ENCODE measurements at places on chromosomes 1 and 21.
A peak's percentile ranks its signal among the peaks of the same experiment; 100 is the strongest.

DNA sequence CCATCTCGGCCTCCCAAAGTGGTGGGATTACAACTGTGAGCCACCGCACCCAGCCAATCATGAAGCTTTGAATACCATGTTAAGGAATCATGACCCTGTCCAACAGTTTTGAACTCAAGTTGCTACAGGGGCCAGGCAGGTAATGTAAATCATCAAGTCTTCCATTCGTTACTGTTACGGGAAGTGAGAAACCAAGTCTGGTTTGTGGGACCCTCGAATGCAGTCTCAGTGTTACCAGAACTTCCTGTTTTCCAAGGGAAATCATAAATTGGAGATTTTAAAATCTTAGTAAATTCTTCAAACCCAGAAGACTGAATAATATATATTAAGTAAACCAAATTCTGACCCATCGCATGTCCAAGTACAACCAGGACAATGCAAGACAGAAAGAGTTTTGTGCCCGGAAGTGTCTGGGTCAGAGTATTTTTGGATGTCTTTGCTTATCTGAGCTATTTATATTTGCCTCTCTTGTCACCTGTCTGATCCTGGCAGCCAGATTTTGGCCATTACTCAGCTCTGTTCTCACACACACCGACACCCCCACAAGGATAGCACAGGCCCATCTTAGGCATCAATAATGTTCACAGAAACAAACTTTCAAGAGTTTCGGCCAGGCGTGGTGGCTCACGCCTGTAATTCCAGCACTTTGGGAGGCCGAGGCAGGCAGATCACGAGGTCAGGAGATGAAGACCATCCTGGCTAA lies 8.8 kb downstream of the ATP5IF1 start:
- DNase-seq: no peak

DNA sequence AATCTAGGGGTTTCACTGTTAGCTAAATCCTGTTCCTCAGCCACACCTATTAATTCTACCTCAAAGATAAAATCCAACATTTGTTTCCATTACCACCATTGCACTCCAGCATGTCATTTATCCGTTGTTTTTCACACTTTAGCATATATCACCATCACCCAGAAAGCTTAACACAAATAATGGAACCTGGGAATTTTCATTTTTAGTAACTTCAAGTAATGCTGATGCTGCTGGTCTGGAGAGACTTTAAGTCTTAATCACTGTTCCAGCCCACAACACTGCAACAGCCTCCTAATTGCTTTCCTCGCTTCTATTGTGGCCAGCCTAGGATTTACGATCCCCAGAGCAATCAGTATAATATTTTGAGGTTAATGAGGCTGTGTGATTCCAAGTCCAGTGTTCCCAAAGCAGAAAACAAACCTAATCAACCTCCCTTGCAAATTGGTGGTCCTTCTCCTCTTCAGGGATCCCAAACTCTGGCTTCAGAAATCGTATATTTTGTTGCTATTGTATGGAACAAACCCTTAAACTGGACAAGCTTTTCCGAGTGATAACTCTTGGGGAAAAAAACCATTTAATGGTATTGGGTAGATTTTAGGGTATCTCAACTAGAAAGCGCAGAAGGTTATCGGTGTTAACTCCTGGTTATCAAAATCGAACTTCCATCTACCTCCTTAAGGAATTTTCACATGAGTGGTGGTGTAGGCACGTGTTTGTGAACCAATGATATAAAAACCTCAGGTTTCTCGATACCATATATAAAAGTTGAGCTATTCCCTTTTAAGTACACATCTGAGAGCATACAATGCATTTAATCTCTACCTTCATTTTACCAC lies 50.0 kb upstream of the BOLA1 start:
- no peak for DNase-seq

DNA sequence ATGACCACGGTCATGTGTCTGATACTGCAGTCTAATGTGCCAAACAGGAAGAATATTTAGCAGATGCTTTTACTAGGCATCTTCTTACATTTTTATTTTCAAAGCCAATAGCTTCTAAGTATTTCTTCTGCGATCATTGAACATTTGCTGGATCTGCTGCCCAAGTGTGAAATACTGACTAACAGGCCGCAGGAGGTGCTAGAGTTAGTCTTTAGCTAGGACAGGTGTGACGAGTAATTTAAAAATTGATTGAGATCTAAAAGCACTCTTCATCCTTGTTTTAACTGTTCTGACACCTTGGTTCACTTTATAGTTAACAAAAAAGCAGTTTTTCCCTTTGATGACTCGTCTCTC lies 748 bp upstream of the FAM78B start:
- no peak for DNase-seq

- DNase-seq: peak; percentile 37
These were observed 7.0 kb upstream of the KCNC4 start for GRCh38 chr1:110203021-110203661.

GRCh38 chr1:15424146-15424667 lies 14.0 kb upstream of the CTRC start:
- DNase-seq: no peak

DNA sequence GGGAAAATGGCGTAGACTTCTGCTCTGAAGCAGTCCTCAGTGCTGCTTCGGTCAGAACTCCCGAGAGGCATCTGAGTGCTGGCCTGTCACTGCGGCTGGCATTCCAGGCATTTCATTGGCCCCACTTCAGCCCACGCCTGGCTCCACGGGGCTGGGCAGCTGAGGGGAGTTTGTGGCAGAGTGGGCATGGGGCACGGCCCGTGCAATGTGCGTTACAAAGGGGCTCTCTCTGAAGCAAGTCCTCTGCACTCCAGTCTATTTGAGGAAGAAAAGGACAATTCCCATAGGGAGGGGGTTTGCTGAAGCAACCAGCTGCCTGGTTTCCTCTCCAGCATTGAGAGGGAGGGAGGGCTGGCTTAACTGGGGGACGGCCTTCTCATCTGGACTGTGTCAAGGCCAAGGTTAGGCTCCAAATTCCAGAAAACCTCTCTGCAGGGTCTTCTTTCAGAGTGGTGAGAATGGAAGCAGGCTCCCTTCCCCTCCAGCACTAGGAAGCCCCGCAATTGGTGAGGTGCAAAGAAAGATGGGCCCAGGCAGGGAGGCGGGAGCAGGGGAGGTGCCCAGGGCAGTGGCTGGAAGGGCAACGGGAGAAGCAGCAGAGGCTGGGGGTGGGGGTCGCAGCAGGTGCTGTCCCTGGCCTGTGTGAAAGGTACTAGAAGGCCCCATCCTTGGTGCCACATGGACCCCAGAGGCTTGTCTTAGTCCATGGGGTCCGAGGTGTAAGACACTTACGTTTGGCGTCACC lies 21.1 kb upstream of the GPR157 start:
- no peak for DNase-seq

GRCh38 chr1:10791105-10791951 lies 5.1 kb downstream of the CASZ1 start:
- DNase-seq: no peak

All from natural killer cell (primary cell).